ENCODE measurements at places on chromosomes 5 and 9.

DNA sequence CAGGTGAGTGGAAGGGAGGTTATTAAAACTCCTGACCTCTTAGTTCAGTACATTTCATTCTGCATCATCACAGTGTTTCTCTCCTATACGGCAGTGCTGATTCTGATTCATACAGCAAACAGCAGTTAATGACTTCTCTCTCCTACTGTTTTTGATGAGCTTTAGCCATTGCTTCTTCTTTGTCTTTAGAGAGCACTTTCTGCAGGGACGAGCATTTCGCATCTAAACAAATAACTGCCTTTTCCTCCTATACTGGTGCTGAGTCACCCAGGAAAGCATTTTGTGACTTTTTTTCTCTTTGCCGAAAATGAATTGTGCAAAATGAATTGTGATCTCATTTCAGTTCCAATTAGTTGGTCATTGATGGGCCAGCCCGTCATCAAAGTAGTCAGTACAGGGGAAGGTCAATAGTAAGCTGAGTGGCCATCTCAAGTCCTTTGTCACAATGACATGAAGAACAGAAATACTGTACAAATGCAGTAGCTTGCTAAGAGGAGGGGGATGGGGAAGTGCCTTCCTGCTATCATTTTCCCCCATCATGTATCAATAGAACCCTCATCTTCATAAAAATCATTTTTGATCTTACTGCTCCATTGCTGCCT lies 98.5 kb downstream of the INSYN2B start:
- no peak for DNase-seq

GRCh38 chr9:134561427-134562145 lies 80.0 kb upstream of the COL5A1 start:
- no peak for DNase-seq

GRCh38 chr5:180850434-180851078 lies 10.5 kb downstream of the ZFP62 start:
- no peak for DNase-seq

DNA sequence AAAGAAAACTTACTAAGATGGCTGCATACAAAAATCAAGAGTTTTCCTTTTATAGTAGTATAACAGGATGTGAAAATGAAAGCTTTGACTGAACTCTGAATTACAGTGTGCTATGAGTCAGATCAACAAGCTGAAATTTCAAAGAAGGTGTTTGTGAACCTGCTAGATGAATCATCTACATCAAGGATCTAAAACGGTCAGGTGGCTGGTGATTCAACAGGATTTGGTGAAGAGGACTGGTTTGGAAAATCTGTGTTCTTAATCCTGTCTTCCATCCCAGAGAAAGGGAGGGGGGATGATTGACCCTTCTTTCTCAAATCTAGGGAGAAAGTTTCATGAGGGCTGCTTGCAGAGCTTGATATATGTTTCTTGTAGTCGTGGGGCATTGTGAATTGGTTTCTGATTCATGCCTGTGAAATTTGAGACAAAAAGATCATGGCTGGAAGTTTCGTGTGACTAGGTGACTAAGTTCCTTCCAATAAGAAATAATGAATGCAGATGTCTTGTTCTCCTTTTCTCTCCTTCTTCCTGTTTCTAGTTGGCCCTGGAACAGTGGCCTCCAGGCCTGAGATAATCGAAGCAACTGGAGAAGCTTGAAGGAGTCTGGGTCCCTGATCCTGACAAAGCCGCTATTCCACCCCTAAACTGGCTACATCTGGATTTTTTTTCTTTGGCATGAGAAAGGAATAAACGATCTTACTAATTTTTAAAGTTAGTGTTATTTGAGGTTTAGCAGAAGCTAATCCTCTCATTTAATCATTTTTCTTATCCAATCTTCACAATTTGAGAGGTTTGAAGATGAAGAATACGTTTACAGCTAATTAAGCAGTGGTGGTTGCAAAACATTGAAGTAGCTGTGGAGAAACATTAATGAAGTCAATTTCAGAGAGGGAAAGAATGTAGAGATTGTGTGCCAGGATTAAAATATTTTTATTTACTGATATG lies 67.2 kb downstream of the MRPS30 start:
- no peak for DNase-seq

- no peak for DNase-seq
Measured at GRCh38 chr5:43852279-43852678, 249.3 kb downstream of the NNT start.

DNA sequence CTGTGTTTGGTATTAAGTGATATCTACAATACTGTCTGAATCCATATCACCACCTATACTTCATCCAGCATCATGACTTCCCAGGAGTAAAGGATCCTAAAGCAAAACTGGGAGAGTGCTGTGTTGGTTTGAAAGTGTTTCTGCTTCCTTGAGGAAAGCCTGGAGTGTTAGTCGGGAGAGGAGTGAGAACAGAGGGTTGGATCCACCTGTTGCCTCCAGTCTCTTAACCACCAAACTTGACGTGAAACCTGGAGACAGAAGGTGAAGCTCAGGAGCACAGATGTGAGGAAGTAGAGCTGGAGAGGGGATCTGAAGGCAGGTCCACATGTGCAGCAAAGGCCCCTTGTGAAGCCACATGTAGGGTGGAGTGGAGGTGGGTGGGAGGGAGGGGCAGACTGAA lies 88.2 kb downstream of the EGFLAM start:
- no peak for DNase-seq

- DNase-seq, result no peak
Measured at GRCh38 chr9:89732295-89732938, 127.6 kb downstream of the GADD45G start.

- DNase-seq, result no peak
Measured at GRCh38 chr5:32193591-32193990, 19.5 kb upstream of the GOLPH3 start.

DNA sequence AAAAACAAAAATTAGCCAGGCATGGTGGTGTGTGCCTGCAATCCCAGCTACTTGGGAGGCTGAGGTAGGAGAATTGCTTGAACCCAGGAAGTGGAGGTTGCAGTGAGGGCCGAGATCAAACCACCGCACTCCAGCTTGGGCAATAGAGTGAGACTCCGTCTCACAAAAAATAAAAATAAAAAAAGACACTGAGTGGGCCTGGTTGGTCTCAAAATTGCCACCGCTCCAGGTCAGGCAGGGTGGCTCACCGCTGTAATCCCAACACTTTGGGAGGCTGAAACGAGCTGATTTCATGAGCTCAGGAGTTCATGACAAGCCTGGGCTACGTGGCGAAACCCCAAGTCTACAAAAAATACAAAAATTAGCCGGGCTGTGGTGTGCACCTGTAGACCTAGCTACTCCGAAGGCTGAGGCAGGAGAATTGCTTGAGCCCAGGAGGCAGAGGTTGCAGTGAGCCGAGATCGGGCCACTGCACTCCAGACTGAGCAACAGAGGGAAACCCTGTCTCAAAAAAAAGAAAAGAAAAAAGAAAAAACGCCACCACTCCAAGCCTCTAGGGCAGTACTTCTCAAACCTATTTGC lies 1.8 kb downstream of the STK10 start:
- no peak for DNase-seq

GRCh38 chr5:94239266-94239665 lies 379.1 kb downstream of the KIAA0825 start:
- DNase-seq, result no peak

DNA sequence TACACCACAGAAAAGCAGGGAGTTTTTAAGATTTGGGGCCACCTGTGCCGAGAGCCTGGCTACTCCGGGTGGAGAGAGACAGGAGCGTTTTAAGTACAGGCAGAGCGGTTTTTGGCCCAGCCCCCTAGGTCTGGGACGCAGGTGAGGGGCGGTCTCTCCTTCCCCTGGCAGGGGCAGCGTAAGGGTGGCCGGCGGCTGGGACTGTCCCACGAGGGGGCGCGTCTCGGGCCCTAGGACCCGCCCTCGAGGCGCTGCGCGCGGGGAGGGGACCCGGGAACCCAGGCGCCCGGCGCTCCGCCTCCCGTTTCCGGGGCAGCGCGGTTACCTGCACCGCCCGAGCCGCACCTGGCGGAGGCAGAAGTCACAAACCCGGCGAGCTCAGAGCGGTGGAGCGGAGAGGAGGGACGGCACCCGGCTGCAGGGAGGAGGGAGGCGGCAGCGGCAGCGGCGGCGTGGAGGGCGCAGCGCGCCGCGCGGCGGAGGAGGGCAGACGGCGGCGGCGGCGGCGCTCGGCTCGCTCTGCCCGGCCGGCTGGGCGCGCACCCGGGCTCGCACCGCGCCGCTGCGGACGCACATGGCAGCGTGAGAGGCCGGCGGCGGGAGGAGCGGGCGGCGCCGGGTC lies at the start of gene WWC1:
WWC1 (plus strand) TSS at position 304 of the 622 bp plus-strand sequence. CDS start 508 bp downstream, outside the sequence.
- DNase-seq, result no peak

DNA sequence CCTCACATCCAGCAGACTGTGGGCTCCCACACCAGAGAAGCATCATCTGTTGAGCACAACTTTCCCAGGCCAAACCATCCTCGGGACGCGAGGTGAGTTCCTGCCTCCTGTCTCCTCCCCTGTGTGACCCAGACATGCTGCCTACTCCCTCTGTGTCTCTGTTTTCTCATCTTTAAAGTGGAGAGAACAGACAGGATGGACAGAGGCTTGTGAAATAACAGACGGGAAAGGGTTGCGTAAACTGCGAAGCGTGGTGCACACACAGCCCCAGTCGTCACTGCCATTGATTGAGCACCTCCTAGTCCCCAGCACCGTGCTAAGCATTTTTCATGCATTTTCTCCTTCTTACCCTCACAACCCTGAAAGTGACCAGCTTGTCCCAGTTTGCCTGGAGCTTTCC lies 52.1 kb upstream of the LMX1B start:
- no peak for DNase-seq

DNA sequence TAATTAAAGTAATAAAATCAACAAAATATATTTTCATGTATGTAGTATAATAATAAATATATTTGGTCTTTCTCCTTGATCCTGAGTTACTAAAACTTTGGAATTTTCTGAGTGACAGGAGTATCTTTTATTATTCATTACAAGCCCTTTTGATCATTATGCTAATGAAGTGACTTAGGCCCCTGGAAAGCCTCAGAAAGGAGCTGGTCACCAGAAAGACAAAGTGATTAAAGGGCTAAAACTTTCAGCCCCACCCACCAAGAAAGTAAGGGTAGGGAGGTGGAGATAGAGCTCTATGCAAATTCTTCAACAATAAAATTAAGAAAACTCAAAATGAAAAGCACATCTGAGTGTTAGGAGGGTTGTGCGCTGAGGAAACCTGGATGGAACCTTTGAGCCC lies 27.5 kb downstream of the UBQLN1 start:
- DNase-seq, result no peak

GRCh38 chr9:131347376-131348020 lies 46.4 kb upstream of the PRRC2B start:
- DNase-seq, result no peak

DNA sequence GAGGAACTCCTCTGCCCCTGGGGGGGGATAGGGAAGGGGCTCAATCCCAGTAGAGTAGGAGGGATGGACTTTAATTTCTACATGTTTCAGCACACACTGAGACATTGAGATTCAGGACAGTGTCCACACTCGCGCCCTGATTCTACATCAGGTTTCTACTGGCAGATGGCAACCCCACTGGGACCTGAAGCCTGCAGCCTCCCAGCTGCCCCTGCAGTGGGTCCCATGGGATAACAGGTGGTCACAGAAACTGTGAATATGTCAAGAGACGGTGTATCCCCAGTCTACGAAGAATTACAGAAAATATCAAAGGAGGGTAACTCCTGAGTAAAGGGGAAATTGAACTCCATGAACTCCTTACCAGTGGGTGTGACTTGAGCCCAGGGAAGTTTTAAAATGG lies 2.4 kb upstream of the TERT start:
- no peak for DNase-seq

DNA sequence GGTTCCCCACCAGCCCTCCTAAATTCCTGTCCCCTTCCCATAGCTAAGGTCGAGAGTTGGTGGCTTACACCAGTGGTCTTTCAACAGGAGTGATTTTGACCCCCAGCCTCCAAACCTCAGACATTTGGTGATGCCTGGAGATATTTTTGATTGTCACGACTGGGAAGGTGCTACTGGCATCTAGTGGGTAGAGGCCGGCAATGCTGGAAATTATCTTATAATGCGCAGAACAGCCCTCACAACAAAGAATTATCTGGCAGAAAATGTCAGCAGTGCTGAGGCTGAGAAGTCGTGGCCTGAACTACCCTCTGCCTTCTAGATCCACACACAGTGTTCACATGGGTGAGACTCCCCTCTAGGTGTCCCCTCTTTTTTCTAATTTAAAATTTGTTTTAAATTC lies 69.6 kb downstream of the IL31RA start:
- DNase-seq, result no peak

DNA sequence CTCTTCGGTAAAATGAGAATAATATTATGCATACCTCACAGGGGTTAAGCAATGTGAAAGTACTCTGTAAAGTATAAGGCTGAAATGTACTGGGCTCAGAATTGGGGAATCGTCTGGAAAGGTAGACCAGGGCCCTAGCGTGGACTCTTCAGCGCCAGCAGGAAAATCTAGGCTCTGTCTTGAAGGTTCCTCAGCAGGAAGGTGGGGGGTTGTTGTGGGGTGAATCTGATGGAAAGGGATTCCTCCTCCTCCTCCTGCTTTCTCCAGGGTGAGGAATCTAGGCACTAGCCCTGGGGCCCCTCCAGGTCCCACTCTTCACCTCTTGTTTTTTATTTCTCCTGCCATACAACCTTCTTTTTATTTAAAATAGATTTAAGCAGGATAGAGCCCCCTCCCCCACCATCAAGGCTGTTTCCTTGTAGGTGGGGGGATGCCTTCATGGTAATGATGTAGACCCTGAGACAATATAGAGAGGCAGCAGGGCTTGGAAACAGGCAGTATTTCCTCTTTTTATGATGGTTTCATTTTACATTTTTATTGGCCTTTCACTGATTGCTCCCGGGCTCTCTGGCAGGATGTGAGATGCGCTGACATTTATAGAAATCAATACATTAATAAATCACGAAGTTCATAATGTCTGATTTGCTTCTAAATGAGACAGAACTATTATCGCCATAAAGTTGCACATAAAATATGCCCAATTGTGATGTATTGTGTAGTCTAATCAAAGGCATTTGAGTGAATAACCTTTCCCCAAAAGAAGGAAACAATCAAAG lies 78.9 kb upstream of the GABRP start:
- no peak for DNase-seq

DNA sequence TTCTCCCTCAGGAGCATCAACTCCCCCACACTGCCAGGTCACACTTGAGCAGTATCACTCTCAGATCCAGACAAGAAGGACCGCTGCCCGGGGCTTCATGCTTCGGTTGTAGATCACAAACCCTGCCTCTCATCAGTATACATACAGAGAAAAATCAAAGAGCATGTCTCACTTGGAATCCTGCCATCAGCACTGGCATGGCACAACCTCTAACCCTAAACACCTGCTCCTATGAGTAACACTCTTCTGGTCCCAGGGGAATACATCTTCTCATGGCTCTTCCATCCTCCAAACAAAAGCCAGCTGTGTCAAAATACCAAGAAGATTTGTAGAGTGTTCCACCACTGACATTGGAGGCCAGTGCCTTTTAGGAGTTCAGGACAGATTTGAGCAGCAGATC lies 84.8 kb upstream of the MIER3 start:
- no peak for DNase-seq

Data from NT2/D1 (cell line).